ENCODE measurements at places on chromosomes 3 and 15.

DNA sequence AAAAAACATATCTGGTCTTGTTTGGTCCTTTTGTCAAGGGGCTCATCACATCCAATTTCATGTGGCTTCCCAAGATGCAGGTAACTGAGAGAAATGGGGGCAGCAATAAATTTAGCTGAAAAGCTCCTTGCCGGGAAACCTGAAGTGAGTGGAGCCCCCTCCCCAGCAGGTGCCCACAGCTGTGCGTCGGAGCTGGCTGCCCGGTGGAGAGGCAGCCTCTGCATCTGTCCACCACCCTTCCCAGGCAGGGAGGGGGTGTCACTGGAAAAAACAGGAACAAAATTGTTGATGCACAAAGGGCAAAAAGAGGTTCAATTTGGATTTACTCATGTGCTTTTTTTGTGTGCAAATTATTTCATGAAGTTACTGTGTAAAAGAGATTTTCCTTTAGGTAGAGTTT lies 249.4 kb upstream of the LYSMD4 start:
- no peak for DNase-seq

DNA sequence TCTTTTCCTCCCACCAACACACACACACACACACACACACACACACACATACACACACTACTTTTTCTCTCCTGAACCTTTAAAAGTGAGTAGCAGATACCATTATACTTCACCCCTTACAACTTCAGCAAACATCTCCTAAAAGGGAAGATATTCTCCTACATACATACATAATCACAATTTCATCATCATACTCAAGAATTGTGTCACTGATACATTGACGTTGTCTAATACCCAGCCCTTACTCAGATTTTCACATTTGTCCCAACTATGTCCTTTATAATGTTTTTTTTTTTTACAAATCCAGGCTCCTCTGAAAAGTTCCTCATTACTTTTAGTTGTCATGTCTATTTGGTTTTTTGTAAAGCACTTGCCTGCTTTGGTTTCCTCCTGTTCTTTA lies 18.5 kb downstream of the ABHD6 start:
- DNase-seq, result no peak

DNA sequence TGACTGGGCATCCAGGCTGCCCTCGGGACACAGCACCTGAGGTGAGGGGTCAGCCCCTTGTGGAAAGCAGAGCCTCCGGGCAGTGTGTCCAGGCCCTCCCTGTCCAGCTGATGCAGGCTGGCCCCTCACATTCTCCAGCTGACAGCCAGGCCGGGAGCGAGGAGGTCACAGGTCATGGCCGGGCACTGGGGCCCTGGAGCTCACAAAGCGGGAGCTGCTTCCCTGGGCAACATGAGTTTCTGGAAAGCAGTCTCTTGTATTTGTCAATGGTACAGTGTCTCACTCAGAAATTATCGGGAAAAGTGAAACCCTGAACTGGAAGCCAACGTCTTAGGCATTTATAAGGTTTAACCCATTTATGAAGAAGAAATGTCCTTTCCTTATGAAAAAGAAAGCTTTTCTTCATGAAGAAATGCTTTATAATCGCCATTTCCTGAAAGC lies 118.5 kb downstream of the OPA1 start:
- DNase-seq, result no peak

GRCh38 chr3:127779747-127780146 lies 42.6 kb downstream of the MGLL start:
- DNase-seq, result no peak

DNA sequence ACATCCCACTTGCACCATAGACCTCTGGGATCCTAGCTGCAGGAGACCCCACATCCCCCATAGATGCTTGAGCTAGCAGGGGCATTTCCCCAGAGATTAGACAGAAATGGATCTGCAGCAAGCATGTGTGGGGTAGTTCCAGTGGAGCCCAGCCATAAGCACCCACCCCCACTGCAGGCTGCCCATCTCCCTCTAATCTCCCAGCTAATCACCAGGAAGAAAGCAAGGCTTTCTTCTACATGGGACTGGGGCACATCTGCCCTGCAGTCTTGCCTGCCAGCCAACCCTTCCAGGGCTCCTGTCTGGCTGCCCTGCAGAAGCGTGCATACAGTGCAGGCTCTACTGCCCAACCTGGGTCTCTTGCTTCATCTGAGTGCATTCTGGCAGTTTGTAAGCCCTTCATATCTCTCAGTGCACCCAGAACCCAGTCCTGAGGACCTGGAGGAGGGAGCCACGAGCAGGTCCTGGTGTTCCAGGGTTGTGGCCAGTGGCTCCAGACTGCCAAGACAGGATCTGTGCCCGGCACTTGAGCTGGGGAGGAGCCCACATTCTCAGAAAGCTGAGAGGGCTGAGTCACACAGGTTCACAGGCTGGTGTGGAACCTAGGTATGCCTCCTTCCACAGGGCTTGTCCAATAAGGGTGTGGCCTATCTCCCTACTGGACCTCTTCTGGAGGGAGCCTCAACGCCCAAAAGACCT lies 49.9 kb upstream of the IGSF11 start:
- DNase-seq, result no peak

GRCh38 chr15:96242761-96243160 lies 87.7 kb upstream of the NR2F2 start:
- no peak for DNase-seq

- DNase-seq, result no peak
Observed at GRCh38 chr3:177482048-177482691, 284.9 kb upstream of the TBL1XR1 start.

GRCh38 chr15:85414037-85414436 lies 33.6 kb downstream of the AKAP13 start:
- no peak for DNase-seq

DNA sequence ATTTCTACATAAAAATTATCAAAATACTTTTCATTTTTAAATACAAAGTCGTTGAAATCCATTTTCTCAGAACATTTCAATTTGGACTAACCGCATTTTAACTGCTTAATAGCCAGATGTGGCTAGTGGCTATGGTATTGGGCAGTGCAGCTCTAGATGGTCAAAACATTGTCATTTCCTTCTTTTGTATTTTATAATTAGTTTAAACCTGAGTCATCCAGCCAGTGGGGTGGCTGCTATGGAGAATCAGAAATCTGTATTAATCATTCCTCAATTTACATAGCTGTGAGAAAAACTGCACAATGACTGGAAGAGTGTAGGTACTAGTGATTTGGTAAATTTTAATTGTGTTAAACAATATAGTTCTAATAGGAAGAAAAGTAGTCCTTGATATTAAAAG lies 245.3 kb downstream of the PDZRN3 start:
- DNase-seq, result no peak

- no peak for DNase-seq
Observed at GRCh38 chr3:161600173-161600572, 103.6 kb downstream of the OTOL1 start.

- DNase-seq, result no peak
Observed at GRCh38 chr3:197878427-197878826, 71.6 kb upstream of the RPL35A start.

DNA sequence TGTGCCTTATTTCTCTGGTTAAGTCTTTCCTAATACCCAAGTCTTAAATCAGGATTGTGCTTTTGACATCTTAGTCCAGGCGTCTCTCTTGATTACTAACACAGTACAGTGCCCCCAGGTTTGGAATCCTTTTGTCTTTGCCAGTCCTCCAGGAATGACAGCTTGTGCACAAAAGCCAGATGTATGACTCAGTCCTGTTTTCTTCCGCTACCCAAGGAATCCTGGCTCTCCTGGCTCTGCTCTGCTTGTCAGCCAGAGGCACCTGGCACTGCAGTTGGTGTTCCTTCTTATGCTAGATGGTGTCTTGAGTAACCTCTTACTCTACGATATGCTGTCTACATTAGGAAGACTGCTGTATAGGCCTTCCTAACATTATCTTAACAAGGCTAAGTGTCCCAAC lies 728.2 kb upstream of the NECTIN3 start:
- no peak for DNase-seq

DNA sequence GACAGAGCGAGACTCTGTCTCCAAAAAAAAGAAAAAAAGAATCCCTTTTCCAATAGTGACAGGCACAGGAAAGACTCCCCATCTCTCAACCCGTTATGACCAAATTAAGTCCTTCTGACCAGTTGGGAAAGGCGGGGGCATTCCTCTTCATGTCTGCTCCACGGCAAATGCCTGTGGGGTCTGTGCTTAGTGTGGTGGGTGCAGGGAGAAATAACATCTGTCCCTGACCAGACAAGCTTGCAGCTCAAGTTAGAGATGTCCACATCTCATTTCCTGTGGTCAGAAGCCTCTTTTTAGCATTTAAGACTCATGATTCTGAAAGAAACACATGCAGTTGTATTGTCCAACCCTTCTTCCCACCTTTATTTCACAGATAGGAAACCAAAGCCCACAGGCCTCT lies 16.2 kb downstream of the PLA1A start:
- DNase-seq, result no peak

DNA sequence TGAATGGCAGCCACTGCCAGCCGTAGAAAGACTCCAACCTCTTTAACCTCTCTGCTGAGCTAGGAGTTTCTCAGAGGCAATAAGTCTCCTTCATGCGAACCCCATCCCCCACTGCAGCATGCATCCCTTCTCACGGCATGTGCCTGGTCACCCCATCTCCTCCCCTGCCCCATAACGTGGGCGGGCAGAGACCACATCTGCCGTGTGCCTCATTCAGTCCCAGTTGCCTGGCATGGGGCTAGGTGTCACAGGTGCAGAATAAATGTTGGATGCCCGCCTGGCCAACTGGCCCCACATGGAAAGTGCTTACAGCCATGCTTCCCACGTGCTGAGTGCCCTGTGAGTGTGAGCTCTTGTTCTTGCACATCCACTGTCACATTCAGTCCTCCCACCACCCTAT lies 43.5 kb upstream of the NTRK3 start:
- peak; percentile 83 for DNase-seq

DNA sequence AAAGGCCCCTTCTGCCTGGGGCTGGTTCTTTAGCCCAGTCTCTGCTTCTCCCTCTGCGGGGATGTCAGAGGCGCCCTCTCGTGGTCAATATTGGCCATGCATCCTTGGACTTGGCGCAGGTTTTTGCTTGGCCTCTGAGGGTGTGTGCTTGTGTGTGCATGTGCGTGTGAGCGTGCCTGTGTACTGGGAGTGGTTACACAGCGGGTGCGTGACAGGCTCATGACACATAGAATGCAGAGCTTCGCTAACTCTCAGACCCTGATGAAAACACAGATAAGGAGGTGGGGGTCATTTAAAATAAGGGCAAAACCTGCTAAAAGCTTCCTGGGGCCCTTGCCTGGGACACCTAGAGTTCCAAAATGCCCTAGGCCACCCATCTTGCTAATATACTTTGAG lies 160.9 kb downstream of the SMAD6 start:
- peak; percentile 70 for DNase-seq

DNA sequence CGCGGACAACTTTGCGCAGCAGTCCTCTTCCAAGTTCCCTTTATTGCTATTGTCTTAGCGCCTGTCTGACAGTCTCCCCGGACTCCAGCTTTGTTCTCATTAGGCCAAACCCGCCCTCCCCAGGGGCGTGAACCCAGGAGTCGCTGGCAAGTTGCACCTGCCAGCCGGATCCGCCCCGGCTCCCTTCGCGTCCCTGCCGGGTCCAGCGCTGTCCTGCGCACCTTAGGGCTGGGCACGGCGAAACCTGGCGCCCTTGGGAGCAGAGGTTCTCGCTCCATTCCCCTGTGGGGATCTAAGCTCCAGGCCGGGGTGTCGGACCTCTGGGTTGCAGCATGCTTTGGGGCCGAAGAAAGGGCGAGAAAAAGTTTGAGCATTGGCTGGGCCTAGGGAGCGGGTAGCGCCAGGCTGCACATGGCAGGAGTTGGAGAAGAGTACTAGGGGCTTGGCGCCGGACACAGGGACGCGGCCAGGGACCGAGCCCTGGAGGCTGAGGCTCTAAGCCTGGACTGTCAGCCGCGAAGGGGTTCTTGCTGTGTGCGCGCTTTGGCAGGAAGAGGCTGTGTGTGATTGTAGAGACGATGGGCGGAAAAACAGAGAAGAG lies 335.1 kb upstream of the THRB start:
- peak; percentile 8 for DNase-seq

- DNase-seq, result no peak
Observed at GRCh38 chr3:110016235-110016815, 679.0 kb upstream of the DPPA4 start.

- peak; percentile 21 for DNase-seq
Observed at GRCh38 chr15:76932135-76932966, 802 bp downstream of the RCN2 start.

DNA sequence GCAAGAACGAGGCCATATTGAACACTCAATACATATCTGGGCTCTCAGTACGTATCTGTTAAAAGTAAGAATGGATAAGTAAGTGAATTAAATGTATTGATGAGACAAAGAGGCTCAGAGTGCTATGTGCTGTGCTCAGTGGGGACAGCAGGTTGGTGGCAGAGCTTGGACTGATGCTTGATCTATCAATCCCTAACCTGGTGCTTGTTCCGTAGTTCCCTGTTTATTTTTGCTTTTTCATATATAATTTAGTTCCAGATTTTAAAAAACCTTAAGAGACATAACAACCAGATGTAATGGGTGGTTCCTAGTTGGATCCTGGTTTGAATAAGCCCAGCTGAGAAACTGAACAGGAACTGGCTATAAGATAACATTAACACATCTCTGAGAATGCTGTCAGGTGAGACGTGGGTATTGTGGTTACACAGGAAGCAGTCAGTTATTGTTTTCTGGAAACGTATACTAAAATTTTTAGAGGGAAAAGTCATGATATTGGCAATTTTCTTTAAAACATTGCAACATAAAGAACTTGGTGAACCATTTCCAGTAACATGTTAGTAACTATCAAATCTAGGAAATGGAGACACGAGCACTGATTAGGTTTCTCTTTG lies 120.5 kb downstream of the FOXB1 start:
- no peak for DNase-seq

- peak; percentile 19 for DNase-seq
Observed at GRCh38 chr3:171383206-171384018, 76.8 kb downstream of the TNIK start.

GRCh38 chr3:72189339-72189738 lies 404.4 kb upstream of the PROK2 start:
- DNase-seq, result peak; percentile 63
